ENCODE measurements at places on chromosomes 4 and X. TPM values are rescaled to one million over a fixed set of nuclear protein-coding genes. Genes with fewer than 3 reads are reported as not detected.
A peak's percentile ranks its signal among the peaks of the same experiment; 100 is the strongest.

DNA sequence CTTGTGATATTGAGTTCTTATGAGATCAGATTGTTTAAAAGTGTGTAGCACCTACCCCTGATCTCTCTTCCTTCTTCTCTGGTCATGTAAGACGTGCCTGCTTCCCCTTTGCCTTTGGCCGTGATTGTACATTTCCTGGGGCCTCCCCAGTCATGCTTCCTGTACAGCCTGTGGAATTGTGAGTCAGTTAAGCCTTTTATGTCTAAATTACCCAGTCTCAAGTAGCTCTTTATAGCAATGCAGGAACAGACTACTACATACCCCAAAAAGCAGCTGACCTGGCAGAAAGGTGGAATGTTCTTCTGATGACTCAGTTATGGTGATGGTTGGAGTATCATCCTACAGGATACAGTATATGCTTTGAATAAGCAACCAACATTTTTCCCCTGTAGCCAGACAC is 11.4 kb upstream of the MCUB start:
- H3K27ac ChIP-seq, result no peak overlapping the region
- no peaks in the 10 kb centered on the region for H3K27me3 ChIP-seq
- H3K4me3 ChIP-seq, result no peak overlapping the region
- H3K4me1 ChIP-seq, result no peaks in the 10 kb centered on the region

DNA sequence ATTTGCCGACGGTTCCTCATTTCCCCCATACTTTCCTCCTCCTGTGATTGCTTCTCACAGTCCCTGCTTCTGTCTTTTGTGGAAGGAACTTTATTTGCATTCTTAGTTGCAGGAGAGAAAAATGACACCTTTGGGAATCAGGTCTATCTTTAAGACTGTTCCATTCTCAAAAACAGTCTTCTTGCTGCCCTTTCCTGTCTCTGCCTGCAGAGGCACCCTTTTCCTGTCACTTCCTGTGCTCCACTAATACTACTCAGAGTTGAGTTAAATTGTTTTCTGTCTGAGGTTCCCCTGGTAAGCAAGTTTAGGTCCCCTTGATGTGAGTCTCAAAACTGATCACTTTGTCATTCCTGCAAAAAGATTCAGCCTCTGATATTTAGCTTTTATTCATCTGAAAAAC is 208.8 kb upstream of the CLNK start:
- H3K27me3 ChIP-seq, result no peaks in the 10 kb centered on the region
- no peak overlapping the region for H3K4me3 ChIP-seq
- H3K27ac ChIP-seq, result no peak overlapping the region
- DNase-seq, result peak; percentile 17
- no peaks in the 10 kb centered on the region for H3K36me3 ChIP-seq

GRCh38 chr4:102299354-102300107 is 45.8 kb downstream of the SLC39A8 start:
- H3K36me3 ChIP-seq, result no peaks in the 10 kb centered on the region
- H3K4me3 ChIP-seq, result no peak overlapping the region
- H3K4me1 ChIP-seq, result no peaks in the 10 kb centered on the region
- peak; percentile 34 for DNase-seq

GRCh38 chrX:106995678-106996077 is 4.3 kb downstream of the MORC4 start:
- H3K4me3 ChIP-seq, result no peak overlapping the region
- no peaks in the 10 kb centered on the region for H3K4me1 ChIP-seq
- H3K27ac ChIP-seq, result no peak overlapping the region
- H3K36me3 ChIP-seq, result no peaks in the 10 kb centered on the region

NDNF gene
- 3.3 TPM for total RNA-seq

GRCh38 chr4:173565281-173565680 is 35.3 kb upstream of the HAND2 start:
- H3K27me3 ChIP-seq, result no peaks in the 10 kb centered on the region
- no peak overlapping the region for H3K27ac ChIP-seq
- no peak overlapping the region for H3K4me3 ChIP-seq
- no peaks in the 10 kb centered on the region for H3K36me3 ChIP-seq

- H3K4me3 ChIP-seq, result no peak overlapping the region
- no peaks in the 10 kb centered on the region for H3K4me1 ChIP-seq
- no peaks in the 10 kb centered on the region for H3K36me3 ChIP-seq
Observed at GRCh38 chr4:110824344-110824743, 201.5 kb upstream of the PITX2 start.

PDZD4 gene
- 13.5 TPM for total RNA-seq

- no peaks in the 10 kb centered on the region for H3K4me1 ChIP-seq
- no peak overlapping the region for H3K4me3 ChIP-seq
- H3K36me3 ChIP-seq, result no peaks in the 10 kb centered on the region
Observed at GRCh38 chrX:6826856-6827255, 291.9 kb upstream of the VCX3A start.

Measured in testis (tissue), 5 donors.